ENCODE measurements at places on chromosomes 11 and 22. TPM values are rescaled to one million over a fixed set of nuclear protein-coding genes. Genes with fewer than 3 reads are reported as not detected.

DNA sequence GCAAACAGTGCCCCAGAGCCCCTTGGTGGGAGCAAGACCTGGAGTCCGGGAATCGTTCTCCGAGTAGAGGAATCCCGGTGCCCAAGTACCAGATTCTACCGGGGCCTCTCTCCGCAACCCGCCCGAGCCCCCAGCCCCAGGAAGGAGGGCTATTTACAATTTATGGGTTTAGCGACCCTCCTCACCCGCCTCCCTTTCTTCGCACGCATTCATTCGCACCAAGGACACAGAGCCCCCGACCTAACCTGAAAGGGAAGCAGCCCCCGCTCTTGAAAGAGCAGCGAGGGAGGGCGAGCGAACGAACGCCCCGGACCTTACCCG lies 628 bp downstream of the LRP4 start:
- no peak for DNase-seq

The TIGD3 gene
- 2.4 TPM for total RNA-seq

DNA sequence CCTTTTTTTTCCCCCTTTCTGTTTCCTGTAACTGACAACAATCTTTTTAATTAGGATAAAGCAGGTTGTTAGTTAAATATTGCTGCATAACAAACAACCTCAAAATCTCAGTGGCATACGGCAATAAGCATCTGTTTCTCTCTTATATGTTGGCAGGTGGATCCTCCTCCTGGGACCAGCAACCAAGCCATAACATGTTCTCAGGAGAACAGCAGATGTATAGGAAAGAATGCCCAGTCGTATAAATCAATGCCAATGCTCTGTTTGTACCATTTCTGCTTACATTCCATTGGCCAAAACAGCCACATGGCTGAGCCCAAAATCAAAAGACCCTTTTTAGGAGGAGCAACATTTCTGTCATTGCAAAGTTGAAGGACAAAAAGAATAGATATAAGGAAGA lies 445.7 kb downstream of the AASDHPPT start:
- DNase-seq = no peak

DNA sequence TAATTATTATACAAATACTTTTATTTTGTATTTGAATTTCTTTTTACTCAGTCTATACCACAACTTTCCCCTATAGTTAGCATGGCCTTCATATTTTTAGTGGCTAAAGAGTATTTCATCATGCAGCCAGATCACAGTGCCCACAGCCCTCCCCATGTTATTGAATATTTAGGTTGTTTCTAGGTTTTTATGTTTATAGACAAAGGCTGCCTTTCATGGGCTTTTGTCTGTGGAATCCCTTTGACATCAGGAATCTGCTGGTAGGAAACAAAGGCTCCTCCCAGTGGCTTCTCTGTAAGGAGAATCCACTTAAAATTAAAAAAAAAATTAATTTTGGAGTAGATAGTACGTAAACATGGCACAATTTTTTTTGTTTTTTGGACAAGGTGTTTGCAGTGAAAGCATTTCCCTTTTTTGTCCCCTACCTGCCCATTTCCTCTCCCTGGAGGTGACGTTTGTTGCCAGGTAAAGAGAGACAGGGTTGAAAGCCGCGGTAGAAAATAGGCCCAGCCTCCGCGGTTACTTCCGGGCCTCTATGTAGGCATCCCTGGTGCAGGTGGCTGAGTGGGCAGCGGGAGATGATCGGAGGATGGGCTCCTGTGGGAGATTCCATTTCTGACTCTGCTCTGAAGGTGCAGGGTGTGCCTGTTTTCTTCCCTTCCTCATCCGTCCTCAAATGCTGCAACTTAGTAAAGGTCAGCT lies 82.2 kb upstream of the OR4B1 start:
- DNase-seq = no peak

The RRM1 gene
- 143 TPM for total RNA-seq

- DNase-seq = no peak
Observed at GRCh38 chr11:19225581-19225980, 15.2 kb downstream of the E2F8 start.

DNA sequence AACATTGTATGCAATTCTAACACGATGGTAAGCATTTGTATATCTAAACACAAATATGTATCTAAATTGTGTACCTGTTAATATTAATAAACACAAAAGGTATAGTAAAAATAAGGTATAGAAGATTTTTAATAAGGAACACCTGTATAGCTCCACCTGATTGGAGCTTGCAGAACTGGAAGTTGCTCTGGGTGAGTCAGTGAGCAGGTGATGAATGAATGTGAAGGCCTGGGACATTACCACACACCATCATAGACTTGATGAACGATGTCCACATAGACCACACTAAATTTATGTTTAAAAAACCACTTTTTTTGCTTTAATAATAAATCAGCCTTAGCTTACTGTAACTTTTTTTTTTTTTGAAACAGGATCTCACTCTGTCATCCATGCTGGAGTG lies 97.6 kb upstream of the CLMP start:
- DNase-seq = no peak

The GRAMD1B gene
- 0.46 TPM for total RNA-seq

- no peak for DNase-seq
Observed at GRCh38 chr11:70325824-70326223, 55.3 kb downstream of the PPFIA1 start.

GRCh38 chr11:61112575-61112974 lies 10.3 kb downstream of the CD5 start:
- no peak for DNase-seq

The GGT5 gene
- 3.6 TPM for total RNA-seq

DNA sequence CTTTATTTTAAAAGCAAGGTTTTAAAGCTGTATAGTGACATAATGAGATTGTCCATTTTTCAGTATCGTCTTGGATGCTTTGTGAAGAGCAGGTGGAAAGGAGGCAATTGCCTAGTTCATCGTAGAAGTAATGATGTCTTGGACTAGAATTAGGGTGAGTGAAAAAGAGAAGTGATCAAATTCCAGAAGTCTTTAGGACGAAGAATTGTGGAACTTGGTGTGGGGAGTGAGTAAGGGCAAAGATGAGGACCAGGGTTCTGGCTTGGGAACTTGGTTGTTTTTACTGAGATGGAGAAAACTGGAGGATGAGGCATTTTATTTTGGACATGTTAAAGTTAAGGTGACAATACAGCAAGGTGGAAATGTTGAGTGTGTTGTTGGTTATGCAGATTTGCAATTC lies 1.2 kb downstream of the ILK start:
- no peak for DNase-seq

DNA sequence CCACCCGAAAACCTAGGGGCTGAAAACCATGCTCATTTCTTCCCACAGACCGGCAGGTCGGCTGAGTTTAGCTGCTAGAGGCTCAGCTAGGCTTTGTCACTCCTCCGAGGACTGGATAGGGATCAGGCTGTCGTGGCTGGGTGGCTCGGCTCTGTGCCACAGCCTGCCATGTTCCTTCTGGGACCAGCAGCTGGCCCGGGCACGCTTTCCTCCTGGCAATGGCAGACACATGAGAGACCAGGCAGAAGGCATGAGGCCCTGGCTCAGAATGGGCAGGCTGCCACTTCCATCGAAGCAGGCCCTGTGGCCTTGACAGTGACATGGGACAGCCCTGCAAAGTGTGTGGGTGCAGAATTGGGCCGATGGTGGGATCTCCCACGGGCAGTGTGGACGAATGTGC lies 20.9 kb downstream of the PARVG start:
- DNase-seq = no peak

The HBG2 gene
- total RNA-seq = 6.5 TPM

The NEU3 gene
- 29.0 TPM for total RNA-seq

DNA sequence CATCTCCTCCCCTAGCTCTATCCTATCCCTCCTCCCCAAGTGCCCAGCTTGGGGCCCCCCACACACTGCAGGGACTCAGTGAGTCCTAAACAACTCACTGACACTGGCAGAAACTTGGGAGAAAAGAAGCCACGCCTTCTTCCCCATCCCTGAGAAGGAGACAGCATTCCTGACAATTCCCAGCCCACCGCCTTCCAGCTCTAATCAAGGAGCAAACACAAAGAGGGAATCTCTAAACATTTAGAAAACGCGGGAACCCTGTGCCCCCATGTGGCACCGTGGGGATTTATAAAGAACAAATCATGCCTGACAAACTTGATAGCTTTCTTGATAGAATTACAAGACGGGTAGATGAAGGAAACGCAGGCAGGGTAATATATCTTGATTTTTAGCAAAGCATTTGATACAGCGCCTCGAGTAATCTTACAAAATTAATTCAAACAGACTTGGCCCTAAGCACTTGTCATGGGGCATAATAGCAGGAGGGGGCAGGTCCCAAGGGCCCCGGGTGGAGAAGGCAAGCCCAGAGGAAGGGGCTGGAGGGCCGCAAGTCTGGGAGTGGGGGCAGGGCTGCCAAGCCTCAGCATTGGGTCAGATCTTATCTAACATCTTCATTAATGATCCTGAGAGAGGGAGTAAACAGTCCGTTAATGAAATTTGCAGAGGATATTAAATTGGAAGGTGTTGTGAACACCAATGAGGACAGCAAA lies 4.5 kb downstream of the CHST1 start:
- DNase-seq = no peak

The APOL6 gene
- 16.4 TPM for total RNA-seq

GRCh38 chr11:83643115-83643514 lies 356.9 kb upstream of the CCDC90B start:
- no peak for DNase-seq

DNA sequence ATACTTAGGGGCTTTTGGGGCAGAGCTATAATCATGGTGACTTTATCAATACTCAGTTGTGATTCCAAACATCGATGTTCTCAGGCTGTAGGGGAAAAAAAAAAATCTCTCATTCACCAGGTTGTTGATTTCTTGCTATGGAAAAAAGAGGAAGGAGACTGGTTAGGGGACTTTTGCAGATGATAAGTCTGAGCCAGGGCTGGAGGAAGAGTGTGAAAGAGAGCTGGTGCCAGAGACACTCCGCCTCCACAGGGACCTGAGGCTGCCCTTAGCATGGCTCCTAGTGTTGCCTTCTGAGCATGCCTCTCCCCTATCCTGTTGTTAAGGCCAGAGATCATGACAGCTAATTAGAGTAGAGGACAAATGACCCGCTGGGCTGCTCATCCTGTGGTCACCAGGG lies 16.9 kb downstream of the UPB1 start:
- no peak for DNase-seq

GRCh38 chr11:12243486-12243885 lies 133.1 kb downstream of the MICAL2 start:
- no peak for DNase-seq

The SIRT3 gene
- 37.5 TPM for total RNA-seq

DNA sequence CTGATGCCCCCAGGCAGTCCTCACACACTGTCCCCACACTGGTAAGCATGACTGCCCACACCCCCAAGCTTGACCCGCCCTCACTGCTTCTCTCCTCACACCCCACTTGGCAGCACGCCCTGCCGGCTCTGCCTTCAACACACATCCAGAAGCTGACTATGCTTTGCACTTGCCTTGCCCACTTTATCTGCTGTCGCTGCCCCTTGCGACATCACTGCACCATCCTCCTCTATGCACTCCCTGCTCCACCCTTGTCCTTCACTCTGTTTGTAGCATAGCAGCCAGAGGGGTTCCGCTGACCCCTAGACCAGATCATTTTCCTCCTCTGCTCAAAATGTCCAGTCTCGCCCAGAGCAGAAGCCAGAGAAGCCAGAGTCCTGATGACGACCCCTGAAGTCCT lies 25.3 kb upstream of the SLC25A1 start:
- no peak for DNase-seq

DNA sequence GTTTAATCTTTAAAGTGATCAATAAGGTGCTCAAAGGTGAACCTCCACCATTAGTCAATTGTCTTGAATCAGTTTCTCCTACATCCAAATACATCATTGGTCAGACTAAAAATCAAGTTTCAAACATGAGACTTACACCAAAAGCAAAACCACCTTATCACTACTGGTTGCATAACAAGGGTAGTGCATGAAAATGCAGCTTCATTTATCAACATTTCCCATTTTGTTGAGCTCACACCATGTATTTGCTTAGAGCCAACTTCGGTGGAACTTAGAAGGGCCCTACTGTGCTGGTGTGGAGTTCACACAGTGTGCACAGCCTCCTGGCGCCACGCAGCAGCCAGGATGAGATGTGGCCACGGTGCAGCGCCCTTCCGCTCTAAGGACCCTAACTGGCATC lies 23.1 kb upstream of the PHLDA2 start:
- DNase-seq = no peak

DNA sequence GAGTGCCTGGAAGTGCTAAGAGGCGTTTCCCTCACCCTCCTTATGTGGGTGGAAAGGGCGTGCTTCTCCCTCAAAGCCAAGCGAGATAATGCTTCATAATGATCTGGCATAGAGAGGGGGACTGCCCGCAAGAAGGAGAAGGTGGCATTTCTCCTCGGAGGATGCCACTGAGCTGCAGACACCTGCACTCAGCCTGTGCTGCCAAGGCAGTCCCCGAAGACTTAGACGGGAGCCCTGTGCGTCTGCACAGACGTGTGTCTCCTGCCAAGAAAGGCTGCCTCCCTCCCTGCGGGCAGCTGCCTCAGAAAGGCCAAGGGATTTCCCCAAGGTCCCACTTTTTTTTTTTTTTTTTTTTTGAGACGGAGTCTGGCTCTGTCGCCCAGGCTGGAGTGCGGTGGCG lies 48.1 kb upstream of the SPATA19 start:
- no peak for DNase-seq

GRCh38 chr22:46150655-46151477 lies 540 bp downstream of the PPARA start:
- no peak for DNase-seq

All from Panc1 (cell line).